Activated effector memory CD4-positive, alpha-beta T cell treated with Interleukin-2 at 50 U/mL for 16 hours (primary cell): ENCODE measurements at places on chromosomes 12 and 14.
A peak's percentile ranks its signal among the peaks of the same experiment; 100 is the strongest.

GRCh38 chr14:92121207-92121669 lies 268 bp downstream of the NDUFB1 start:
- no peak for DNase-seq

DNA sequence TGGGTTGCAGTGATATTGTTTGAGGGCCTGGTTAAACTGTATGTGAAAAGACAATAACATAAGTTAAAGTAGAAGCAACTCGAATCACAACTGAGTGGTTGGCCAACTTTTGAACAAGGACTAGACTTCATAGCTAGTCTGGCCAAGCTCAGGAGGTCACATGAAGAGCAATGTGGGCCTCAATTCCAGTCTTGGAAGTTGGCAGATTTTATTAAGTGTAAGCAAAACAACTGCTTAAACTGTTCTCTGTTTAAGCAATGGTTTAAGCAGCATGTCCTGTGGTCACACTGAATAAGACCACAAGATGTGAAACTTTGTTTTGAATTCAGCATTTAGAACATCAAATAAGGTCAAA lies 100.4 kb downstream of the TMTC3 start:
- DNase-seq, result no peak

DNA sequence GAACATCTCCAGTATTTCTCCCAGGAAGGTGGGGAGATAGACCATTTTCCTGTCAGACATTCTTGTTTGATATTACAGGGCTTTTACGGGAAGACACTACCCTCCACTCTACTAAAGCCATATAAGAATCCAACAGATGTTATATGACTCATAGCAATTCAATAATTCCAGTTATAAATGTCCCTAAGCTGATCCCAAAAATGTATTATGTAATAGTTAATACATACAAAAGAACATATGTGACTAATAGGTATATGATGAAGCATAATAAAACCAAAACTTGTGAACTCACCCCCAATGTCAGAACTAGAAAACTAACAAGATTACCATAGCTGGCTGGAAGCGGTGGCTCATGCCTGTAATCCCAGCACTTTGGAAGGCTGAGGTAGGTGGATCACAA lies 84.2 kb downstream of the EFCAB11 start:
- DNase-seq, result no peak

DNA sequence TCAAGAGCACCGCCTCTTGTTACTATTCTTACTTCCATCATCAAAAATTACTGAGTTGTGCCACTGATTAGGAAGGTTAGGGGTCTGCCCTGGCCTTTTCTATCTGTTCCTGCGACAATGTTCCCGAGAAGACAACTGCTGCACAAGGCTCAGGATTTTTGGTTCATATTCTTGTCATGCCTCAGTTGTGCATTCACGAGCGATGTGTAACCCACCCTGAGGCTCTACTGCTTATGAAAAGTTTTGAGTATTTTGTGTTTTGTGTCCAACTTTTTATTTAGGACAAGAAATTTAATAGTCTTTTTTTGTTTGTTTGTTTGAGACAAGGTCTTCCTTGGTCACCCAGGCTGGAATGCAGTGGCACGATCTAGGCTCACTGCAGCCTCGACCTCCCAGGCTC lies 23.1 kb upstream of the LGALS3 start:
- no peak for DNase-seq

GRCh38 chr12:123141615-123142517 lies 9.0 kb downstream of the PITPNM2 start:
- no peak for DNase-seq

DNA sequence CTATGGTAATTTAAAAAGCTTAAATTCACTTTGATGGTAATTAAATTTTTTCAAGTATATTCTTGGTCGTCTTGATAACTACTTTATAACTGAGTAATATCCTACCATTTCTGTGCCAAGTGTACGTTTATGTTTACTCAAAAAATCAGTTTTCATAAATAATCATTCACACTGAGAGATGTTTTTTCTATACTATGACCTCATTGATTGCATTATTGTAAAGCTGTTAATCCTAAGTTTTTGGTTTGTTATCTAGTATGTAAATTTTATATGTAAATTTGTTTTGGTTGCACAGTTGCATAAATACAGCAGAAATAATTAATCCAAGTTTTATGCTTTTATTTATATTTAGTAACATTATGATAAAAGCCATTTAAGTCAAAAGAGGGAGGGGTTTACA lies 196.4 kb upstream of the PRICKLE1 start:
- no peak for DNase-seq

DNA sequence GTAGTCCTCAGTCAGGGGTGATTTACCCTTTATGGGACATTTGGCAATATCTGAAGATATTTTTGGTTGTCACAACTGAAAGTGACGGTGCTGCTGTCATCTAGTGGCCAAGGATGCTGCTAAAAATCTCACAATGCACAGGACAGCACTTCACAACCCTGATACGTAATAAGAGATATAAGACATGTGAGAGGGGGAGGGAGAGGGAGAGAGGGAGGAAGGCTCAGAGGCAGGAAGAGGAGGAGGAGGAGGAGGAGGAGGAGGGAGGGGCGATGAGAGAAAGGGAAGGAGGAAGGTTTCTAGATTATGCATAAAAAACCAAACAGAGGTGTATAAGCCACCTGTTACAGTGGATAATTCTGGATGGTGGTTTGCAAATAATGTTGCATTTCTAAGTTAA lies 14.3 kb downstream of the MYL2 start:
- no peak for DNase-seq

- DNase-seq, result no peak
These were observed 32.7 kb downstream of the NOPCHAP1 start for GRCh38 chr12:105018776-105019175.

- no peak for DNase-seq
These were observed 250.1 kb upstream of the PRKD1 start for GRCh38 chr14:30177781-30178180.

GRCh38 chr14:48274826-48275225 lies 599.4 kb upstream of the MDGA2 start:
- no peak for DNase-seq

GRCh38 chr14:63435838-63436237 lies 107.3 kb downstream of the PPP2R5E start:
- DNase-seq, result no peak

DNA sequence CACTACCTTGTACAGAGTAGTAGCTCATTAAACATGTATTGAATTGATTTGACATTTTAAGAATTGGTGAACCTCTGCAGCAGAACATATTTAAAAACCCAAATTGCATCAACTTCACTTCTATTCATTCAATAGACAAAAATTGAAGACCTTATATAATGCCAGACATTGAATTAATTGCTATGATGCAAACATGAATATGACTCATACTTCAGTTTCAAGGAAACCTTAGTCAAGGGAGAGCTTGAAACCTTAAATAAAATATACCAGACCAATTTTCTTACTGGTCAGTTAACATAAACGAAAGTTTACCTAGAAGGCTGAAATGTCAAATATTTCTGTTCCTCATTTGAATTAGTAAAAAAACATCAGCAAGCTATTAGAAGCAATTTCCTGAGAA lies 5.0 kb upstream of the MGAT4C start:
- no peak for DNase-seq

DNA sequence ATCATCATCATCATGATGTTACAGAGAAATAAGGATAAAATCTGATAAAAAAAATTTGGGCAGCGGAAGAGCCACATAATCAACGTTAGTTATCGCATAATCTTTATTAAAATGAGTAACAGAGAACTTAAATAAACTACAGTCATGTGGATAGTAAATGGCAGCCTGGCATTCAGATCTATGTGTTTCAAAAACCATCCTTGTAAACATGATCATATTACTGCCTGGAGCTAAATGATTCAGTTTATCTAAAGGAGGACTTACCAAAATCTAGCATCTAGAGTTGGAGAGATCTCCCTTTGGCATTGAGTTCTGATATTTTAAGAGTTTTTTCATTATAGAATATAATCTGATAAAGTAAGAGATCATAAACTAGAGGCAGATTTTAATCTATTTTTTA lies 200.1 kb upstream of the MGAT4C start:
- DNase-seq, result no peak

- no peak for DNase-seq
These were observed 14.7 kb downstream of the NKX2-1 start for GRCh38 chr14:36505181-36505815.

DNA sequence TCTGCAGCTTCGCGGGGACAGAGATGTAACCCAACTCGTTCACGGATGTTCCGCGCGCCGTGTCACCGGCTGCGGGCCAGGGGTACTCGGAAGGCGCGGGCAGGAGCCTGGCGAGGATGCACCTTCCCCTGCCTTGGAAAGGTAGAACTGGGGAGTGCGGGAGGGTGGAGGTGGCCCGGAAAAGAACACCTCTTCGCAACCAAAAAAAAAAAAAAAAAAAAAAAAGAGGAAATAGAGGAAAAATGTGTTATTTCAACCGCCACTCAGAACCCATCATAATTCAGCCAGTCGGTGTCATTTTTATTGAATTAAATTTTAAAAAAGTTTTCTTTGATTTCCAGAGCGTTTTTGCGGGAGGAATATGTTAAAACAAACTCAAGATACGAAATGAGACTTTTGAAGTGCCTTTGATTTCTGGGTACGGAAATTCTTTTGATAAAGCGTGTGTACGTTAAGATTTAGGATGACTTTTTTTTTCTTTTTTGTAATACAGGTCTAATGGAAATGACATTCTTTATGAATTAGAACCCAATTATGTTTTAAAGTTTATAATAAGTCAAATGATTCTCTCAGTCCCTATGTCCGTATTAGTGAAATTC lies 8.9 kb downstream of the CDKN1B start:
- DNase-seq, result no peak

GRCh38 chr12:94415066-94415465 lies 44.6 kb downstream of the CEP83 start:
- DNase-seq, result no peak

DNA sequence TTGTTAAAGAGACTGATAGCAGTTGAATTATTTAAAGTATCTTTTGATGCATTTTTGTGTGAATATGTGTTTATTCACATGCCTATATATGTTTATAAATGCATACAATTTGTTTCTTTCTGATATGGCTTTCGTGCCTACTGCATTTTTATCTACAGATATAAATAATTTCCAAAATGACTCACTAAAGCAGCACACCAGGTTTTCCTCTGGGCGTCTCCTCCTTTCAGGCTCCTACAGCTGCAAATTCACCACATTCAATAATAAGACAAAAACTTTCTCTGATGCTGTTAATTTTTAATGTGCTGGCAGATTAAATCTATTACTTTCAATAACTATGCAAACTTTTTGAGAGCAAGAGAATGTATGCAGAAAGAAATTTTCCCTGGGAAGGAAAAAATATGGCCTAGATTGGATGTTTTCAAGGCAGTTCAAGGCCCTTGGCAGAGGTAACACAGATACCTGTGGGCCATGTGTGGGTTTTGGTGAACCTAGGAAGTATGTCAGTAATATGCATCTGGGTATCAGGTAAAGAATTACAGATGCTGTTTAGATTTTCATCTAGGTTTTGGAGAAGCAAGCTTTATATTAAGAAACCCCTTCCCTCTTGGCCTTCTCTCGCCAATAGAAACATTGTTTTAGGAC lies 381.8 kb downstream of the EGLN3 start:
- no peak for DNase-seq

DNA sequence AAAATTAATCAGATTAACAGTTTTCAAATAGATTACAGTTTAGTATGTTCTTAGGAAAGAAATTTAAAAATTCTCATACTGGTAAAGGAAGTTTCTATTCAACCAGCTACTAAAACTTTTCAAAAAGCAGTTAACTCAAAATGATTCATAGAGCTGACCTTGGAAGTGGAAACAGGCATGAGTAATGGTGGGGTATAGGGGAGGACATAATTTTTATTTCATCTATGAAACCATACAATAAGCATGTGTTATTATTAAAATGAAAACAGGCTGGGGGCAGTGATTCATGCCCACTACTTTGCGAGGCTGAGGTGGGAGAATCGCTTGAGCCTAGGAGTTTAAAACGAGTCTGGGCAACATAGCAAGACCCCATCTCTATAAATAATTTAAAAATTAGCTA lies 73.0 kb downstream of the DNAI7 start:
- no peak for DNase-seq

GRCh38 chr12:118361889-118362288 lies 10.8 kb downstream of the TAOK3 start:
- DNase-seq, result no peak

GRCh38 chr12:109385339-109386058 lies 37.8 kb downstream of the MYO1H start:
- DNase-seq, result no peak

DNA sequence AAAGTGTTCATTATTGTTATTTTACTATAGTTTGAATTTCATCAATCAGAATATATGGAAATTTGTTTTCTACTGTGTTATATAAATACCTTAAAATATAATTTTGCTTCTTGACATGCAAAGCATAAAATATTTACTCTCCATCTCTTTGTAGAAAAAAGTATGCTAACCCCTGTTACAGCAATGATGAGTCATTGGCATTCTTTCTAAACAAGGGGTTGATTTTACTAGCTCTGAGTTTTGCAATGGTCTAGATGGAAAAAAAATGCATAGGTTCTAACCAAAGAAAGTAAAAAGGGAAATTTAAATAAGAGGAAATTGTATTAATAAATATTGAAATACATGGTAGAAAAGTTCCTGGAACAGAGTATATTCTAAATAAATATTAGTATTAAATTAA lies 990.2 kb upstream of the ATXN7L3B start:
- no peak for DNase-seq

DNA sequence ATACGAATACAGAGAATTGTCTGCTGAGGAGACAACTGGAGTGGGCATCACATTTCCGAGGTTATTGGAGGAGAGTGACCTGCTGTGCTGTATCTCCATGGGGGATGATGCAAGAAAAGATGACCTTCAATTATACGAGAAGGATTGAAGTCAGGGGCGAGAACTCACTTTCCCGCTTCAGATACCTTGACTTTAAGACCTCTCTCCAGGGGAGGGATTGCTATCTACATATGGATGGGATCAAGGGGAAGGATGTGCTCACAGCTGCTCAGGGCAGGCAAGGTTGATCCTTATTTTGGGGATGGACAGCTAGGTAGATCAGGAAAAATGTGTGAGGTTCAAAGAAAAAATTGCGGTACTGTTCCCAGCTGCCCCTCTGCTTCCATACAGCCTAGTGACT lies 24.4 kb downstream of the NEUROD4 start:
- DNase-seq, result no peak

- DNase-seq, result no peak
These were observed 8.0 kb downstream of the TMEM119 start for GRCh38 chr12:108589840-108590229.

- DNase-seq, result peak; percentile 46
These were observed 19.0 kb upstream of the RNASE12 start for GRCh38 chr14:20610002-20610765.

DNA sequence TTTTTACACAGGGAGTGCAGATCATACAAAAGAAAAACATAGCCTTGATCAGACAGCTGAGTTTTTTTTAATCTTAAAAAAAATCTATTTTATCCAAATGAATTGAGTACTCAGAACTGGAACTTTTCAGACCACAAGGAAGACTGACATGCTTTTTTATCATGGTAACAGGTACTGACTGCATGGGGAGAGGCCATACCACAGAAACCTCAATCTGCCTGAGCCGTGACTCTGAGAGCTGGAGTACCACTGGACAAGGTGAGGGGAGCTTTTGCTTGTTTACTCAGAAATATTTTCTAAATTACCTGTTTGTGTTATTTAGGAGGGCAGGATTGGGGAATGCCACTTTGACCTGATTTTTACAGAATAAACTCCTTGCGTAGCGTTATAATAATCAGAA lies 143.9 kb downstream of the ALX1 start:
- DNase-seq, result no peak

- no peak for DNase-seq
These were observed 10.6 kb upstream of the DRAM1 start for GRCh38 chr12:101866615-101867373.

GRCh38 chr12:126389961-126390360 lies 1324.7 kb downstream of the AACS start:
- no peak for DNase-seq
